Fibroblast of skin of left quadriceps (primary cell): ENCODE measurements at places on chromosomes 5 and 9.

GRCh38 chr5:71932131-71932654, 175.1 kb upstream of the MAP1B start:
- DNase-seq = no peak

- DNase-seq = no peak
These were observed 293.7 kb downstream of the SPOCK1 start for GRCh38 chr5:137205231-137206027.

- no peak for DNase-seq
These were observed 74.7 kb downstream of the ZFAND5 start for GRCh38 chr9:72290311-72290710.

GRCh38 chr5:149550268-149550583, 1.0 kb downstream of the CSNK1A1 start:
- DNase-seq = no peak

DNA sequence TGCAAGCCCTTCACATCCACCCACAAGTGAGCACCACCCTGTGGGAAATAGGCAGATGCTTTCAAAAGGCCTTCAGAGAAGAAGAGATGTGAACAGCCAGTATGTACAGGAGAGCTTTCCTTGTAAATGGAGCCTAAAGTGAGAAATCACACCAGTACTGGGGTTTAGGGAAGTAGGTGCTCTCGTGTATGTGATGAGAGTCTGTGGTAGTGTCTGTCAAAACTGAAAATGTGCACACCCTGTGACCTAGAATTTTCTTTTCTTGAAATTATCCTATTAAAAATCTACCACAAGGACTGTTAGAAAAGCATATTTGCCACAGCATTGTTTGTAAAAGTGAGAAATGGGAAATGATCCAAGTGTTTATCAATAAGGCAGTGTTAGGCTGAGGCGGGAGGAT, 16.6 kb downstream of the OTULINL start:
- no peak for DNase-seq

GRCh38 chr5:147327905-147328304, 93.1 kb downstream of the STK32A start:
- no peak for DNase-seq

DNA sequence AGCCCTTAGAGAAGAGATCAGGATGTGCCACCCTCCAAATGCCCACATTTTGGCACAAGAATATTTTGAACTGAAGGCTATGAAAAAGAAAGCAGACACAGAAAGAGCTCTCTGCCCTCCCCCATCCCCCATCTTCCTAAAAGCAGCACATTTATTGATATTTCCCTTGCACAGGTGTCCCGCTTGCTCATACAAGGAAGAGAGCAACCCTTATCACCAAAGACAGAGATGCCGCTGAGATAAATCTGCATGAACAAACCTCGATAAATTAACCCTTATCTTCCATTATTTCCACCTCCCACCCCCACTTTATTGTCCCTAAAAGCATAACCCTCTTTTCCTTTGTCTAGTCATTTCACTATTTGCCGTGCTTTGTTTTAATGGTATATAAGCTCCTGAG, 1.8 kb downstream of the SLC28A3 start:
- DNase-seq = no peak

DNA sequence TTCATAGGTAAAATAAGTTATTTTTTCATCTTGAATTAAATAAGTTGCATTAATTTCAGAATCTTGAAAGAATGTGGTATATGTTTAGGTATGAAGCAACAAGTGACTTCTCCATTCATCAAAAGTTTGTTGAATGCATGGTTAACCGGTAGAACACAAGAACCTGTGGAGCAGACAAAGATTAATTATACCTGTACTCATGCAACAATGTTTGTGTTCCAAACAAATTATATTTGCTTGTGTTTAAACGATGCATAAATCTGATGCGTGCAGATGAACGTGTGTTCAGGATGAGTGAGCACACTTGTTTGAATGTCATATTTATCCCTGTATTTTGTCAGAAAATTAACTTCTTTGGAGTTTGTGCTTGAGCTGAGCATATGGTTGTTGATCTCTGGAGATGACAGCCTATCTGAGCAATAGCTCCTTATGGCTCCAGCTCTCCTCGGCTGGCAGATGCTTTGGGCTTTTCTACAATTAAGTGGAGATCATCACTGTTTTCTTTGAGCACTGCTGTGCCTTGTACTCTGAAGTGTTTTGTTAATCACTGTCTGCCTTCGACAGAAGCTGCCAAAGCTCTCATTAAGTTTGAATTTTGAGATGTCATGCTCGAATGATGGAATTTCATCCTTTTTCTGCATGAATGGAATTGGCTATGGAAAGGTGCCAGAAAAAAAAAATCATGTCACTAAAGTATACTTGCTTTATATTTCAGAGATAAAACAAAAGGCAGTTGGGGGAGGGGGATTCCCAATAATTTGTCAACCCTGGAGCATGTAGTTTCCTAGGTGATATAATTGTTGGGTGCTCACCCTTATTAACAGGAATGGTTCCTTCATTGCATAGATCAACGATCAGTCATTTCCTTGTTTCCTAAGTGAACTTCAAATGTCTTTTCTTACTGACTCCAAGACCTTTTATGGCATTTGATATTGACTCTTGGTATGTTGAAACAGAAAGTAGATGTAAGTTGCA, 502.5 kb upstream of the ARRDC3 start:
- no peak for DNase-seq

- DNase-seq = no peak
These were observed 9.8 kb downstream of the FAM78A start for GRCh38 chr9:131266266-131267229.

DNA sequence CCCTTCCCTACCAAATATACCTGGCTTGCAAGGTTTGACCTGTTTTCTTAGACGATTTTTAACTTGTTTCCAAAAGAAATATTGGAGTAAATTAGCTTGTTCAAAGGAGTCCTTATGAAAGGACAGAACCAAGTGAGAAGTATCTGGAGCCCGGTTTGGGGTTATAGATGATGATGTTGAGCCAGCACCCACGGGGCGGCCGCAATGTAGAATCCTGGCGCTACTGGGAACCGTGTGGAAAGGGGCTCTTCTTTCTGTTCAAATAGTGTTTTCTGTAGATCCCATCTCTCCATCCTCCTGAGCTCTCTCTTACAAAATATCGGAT, 517 bp upstream of the EXOSC2 start:
- DNase-seq = no peak

- DNase-seq = no peak
These were observed 9.5 kb downstream of the ISL1 start for GRCh38 chr5:51392689-51393199.
